ENCODE measurements at places on chromosomes 16 and 17.

- no peak for DNase-seq
Measured at GRCh38 chr16:67885976-67886375, 1.3 kb downstream of the NRN1L start.

DNA sequence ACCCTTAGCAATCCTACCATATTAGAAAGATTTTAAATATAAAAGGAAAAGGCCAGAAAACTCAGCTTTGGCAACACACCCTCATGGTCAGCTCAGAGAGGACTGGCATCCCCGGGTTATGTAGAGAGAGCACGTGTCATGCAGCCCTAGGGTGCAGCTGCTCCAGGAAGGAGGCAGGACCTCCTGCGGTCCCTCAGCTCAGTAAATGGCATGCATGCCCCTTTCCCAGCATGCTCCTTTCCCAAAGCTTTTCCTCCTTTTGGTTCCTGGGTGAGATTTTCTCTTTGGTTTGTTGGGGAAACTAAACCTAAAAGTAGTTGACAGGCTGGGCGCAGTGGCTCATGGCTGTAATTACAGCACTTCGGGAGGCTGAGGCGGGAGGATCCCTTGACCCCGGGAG is 3.9 kb downstream of the GAN start:
- DNase-seq: no peak

DNA sequence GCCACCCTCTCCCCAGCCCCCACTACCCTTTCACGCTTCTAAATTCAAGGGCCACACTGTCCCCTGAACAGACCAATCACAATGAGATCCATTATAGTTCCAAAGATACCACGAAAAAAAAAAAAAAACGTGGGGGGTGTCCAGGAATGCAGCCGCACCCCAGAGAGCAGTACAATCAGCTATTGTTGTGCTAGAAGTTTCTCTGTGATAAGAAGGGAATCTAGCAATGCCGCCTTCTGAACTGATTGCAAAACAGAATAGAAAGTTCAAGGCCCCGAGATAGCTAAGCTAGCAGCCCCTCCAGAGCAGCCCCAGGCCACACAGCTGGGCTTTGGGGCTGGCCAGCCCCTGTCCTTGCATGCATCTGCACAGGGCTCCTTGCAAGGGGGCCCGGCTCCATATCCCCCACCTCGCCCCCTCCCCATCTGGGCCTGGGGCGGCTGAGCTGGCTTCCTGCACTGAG is 86.9 kb upstream of the CBX4 start:
- DNase-seq: no peak

DNA sequence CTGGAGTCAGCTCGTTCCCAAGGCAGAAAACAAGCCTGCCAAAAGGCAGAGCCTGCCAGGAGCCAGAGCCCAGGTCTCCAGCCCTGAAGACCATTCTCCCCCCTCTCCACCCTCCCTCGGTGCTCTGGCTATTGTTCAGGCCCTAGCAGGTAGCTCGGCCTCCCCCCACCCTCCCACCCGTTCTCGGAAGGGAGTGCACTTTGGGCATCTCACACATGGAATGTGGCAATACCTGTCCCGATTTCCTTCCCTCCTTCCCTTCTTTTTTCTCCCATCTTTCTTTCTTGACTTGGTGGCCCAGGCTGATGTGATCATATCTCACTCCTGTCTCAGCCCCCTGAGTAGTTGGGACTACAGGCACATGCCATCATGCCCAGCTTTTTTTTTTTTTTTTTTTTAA is 12.4 kb downstream of the CNGB1 start:
- DNase-seq: no peak

DNA sequence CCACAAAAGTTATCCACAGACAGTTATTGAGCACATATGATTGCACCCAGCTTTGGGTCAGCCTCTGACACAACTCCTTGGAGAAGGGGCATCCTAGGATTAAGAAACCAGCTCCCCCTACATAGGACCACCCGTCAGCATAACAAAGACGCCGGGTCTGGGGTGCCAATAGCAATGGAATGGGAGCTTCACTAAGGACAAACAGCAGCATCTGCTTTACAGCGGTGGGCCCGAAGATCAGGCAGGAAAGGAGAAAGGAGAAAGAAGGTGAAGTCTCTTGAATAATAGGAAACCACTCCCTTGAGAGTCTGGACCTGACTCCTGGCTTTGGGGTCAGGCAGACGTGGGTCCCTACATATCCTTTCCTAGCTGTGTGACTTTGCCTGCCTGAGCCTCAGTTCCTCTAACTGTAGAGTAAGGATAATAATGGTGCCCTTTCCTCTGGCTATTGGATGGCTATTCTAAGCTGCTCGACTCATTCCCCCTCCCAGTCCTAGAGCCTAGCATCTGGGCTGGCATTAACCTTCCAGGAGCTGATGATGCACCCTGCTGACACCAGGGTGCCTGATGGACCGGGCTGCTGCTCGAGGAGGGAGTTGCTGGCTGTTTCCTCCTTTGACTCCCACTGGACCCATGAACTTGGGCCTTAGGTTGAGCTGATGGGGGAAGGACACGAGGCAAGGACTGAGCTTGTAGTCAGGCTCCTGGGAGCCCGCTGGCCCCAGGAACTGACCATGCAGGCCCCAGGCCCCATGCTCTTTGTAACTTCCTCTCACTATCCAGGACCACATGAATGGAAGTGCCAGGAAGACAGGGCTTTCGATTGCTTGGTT is 94.2 kb downstream of the C16orf78 start:
- DNase-seq: no peak

GRCh38 chr17:81245024-81245664 is 6.0 kb downstream of the NDUFAF8 start:
- no peak for DNase-seq

GRCh38 chr17:57553991-57554825 is 190.9 kb downstream of the CCDC182 start:
- DNase-seq: no peak
